ENCODE measurements at places on chromosomes 7 and 10. TPM values are rescaled to one million over a fixed set of nuclear protein-coding genes. Genes with fewer than 3 reads are reported as not detected.

The NODAL gene
- total RNA-seq, result not detected

The PILRA gene
- total RNA-seq, result 6.1 TPM

The INHBA gene
- 11.3 TPM for total RNA-seq

The HPS1 gene
- 29.5 TPM for total RNA-seq

The ZNF467 gene
- 20.4 TPM for total RNA-seq
